ENCODE measurements at places on chromosomes 5 and 9.

- no peak for DNase-seq
Measured at GRCh38 chr9:12889402-12890106, 114.7 kb downstream of the LURAP1L start.

DNA sequence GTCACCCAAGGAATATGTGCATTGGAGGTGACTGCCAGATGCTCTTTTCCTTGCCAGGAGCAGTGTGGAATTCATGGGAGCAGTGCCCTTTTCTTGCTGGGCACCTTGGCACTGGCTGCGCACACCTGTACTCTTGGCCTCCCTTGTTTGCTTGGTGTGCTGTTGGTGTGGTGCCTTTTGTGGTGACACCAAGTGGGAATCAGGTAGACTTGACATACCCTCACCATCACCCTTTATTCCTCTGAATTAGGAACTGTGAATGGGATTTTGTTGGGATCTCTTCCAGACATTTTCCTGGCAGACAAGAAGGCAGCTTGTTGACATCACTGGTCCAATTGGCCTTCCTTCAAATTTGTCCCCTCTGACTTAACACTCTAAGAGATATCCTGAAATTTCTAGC is 82.3 kb downstream of the RAI14 start:
- no peak for DNase-seq

GRCh38 chr9:72401396-72401795 is 36.4 kb upstream of the ZFAND5 start:
- no peak for DNase-seq

DNA sequence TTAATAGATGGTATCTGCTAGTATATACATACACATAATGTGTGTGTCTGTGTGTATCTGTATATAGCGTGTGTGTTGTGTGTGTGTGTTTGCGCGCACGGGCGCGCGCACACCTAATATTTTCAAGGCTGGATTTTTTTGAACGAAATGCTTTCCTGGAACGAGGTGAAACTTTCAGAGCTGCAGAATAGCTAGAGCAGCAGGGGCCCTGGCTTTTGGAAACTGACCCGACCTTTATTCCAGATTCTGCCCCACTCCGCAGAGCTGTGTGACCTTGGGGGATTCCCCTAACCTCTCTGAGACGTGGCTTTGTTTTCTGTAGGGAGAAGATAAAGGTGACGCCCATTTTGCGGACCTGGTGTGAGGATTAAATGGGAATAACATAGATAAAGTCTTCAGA is 757 bp downstream of the FXN start:
- DNase-seq, result no peak

DNA sequence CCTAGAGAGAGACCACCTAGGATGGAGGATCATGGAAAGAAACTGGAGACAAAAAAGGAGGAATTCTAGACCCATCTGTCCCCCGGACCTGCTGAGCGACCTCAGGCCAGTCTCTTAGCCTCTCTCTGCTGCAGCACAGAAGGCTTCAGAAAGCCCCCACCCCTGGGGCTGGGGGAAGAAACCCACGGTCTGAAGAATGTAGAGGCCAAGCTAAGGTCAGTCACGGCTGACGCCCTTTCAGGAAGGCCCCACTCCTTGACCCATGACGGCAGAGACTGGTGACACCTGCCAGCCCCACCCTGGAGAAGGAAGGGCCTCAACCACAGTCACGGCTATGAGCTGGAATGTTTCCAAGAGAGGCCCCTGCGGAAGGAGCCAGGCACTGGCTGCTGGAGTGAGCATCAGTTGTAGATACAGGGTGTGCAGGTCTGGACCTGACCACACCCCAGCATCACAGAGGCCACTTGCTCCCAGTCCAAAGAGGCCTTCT is 120.5 kb upstream of the BOD1 start:
- DNase-seq, result no peak

GRCh38 chr9:122001491-122002201 is 91.5 kb downstream of the TTLL11 start:
- peak; percentile 8 for DNase-seq

DNA sequence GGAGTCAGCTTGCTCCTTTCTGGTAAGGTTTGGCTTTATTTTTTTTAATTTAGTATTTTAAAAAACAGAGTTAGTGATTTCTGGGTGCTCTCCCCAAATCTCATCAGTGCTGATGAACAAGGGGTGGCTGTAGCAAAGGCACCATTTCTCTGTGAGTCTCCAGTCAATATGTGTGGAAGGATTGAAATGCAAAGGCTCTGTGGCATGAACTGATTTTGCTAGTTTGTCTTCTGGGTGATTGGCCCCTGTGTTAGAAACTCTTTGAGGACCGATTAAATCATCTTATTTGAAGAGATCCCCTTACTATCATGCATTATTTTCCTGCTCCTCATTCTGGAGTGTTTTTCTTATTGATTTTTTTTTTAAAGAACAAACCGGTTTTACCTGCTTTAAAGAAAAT is 596 bp downstream of the TEK start:
- DNase-seq, result no peak

- no peak for DNase-seq
Measured at GRCh38 chr5:142281008-142281367, 43.8 kb downstream of the SPRY4 start.

- peak; percentile 62 for DNase-seq
Measured at GRCh38 chr9:5442400-5443011, 4.8 kb upstream of the PLGRKT start.

GRCh38 chr9:136669791-136670464 is 7.2 kb downstream of the EGFL7 start:
- DNase-seq, result no peak

DNA sequence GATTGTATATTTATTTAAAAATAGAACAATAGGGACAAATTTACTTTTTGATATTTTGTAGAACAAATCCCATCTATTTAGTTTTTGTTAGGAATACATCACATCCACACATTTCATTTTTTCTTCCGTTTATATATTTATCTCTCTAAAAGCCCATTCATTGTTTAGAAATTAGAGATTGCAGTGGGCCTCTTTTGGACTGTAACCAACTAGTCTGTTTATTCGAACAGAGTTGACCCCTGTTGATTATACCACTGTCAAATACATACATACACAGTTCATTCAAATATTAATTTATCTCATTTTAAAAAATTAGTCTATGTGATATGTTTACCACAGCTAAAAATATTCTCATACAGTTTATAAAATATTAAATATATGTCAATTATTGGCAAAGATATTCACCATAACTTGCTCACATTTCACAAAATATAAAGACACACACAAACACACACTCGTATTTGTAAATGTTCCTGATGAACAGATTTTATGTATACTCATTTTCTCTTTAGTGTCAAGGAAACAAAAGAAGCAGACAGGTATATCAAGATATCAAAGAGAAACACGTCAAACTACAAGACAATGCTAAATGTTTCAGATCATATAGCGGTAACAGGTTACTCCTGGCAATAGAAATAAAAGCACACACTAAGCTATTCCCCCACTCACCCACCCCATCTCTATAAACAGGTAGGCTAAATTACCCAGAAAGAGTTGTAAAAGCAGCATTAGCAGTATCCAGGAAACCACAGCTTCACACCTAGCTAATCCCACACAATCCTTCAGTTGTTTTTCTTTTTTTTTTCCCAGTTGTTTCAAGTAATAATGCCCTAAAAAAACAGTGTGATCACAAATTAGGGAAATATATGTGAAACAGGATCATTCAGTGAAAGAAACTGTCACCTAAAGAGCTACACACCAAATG is 283.9 kb downstream of the ADAMTS6 start:
- DNase-seq, result no peak

DNA sequence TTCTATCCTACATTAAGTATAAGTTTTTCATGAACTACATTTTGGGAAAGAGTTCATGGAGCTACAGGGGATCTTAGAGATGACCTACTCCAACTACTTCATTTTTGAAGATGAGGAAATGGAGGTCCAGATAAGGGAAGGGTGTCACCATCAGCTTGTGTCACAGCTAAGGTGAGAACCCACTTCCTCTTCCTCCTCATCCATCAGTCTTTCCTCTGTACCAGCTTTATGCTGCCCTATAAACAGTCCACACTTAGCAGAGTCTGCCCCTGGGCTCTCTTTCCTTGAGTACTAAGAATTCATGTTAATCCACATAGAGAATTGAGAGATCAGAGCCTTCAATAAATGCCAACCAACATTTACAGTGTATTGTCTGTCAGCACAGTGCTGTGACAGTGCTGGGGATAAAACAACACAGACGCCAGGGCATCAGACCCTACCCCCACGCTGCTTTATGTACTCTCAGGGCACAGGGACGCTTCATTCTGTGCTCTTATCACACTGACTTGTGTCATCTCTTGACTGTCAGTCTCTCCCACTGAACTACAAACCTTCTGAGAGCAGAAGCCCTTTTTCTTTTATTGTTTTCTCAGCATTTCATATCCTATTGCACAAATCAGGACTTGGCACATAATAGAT is 22.1 kb downstream of the ADRB2 start:
- DNase-seq, result no peak

- DNase-seq, result no peak
Measured at GRCh38 chr5:87231037-87231808, 36.5 kb upstream of the RASA1 start.

GRCh38 chr5:38790891-38791290 is 54.9 kb upstream of the OSMR start:
- DNase-seq, result no peak

DNA sequence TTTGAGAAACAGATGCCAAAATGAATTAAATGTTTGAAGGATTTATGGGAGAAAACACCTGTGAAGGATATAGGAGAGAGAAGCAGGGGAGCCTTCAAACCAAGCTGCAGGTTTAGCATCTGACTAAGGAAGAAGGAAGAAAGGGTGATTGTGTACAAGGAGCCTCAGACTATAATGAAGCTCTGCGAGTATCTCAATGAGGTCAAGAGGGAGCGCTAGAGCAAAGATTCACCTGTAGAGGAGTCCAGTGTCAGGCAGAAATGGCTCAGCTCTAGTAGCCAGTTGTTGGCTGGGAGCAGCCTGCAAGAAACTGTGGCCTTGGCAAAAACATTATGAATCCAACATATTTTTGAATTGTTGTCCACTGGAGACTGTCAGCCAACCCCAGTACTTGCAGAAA is 20.0 kb upstream of the GHR start:
- no peak for DNase-seq

- no peak for DNase-seq
Measured at GRCh38 chr5:154162539-154163151, 27.9 kb upstream of the GALNT10 start.

- no peak for DNase-seq
Measured at GRCh38 chr5:172429201-172429940, 25.0 kb downstream of the SH3PXD2B start.

GRCh38 chr5:173268750-173269432 is 33.9 kb upstream of the NKX2-5 start:
- DNase-seq, result no peak

GRCh38 chr9:126397056-126397455 is 70.4 kb downstream of the MVB12B start:
- no peak for DNase-seq

GRCh38 chr5:35133186-35133585 is 85.4 kb upstream of the AGXT2 start:
- DNase-seq, result no peak

DNA sequence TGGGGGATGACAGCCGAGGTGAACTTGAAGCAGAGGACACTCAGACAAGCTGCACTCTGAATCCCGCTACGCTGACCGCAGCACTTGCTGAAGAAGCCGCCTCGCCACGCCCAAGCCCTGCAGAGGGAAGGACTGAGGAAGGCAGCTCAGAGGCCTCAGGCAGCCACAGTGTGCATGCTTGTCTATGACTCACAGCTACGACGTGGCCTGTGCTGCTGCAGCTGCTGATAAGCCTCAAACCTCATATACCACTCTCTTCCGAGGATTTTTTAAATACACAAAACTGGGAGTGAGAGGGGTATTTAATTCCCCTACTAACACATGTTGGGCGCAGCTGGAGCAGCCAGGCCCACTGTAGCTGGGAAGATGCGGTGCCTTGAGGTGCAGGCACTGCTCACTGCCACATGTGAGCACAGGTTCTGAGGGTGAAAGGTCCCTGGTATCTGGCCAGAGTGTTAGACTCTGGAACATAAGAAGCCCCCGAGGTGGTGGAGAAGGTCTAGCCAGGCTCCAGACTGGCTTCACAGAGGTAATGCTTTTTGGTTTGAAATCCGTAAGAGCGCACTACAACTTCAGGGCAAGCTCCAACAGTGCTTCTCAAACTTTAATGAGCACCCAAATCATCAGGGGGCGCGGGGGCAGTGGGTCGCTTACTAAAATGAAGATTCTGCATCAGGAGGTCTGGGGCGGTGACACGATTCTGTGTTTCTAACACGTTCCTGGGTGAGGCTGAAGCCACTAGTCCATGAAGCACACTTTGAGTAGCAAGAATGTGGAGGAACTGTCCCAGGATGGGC is 196.8 kb downstream of the AUH start:
- DNase-seq, result no peak

DNA sequence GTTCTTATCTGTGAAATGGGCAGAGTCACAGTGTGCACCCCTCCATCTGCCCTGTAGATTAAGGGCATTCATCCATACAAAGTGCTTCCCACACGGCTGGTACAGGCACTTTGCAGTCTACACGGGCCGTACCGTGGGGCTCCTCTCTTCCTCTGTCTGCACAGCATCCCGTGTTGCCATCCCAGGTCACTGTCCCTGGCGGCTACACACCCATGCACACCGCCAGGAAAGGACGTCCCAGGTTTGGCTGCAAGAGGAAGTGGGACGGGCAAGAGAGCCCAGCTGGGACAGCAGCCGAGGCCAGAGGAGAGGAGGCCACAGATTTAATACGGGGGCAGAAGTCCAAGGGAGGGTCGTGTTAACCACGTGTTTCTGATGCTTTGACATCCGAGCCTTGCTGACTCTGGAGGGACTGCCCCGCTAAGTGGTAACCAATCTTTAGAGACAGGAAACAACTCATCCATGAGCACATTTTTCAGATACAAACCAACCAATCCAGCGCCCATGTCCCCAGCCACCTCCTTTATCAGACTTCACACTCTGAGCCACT is 120.0 kb downstream of the ZNF354C start:
- no peak for DNase-seq

- DNase-seq, result no peak
Measured at GRCh38 chr9:21585756-21586752, 103.9 kb upstream of the IFNE start.

DNA sequence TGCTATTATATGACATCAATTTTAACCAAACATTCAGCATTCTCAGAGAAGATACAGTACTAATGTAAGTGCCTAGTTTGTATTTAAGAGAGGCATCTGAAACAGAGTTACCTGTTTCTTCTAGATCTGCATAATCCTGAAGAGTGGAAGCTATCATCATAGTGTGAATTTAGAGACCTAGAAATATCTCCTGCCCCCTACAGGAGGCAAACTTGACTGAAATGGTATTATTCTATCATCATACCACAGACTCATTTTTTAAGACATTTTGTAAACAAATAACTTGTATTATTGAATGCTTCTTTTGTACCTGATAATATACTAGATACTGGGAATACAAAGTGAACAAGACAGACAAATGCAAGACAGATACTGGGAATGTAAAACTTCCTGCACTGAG is 216.8 kb upstream of the RPS23 start:
- DNase-seq, result no peak

- no peak for DNase-seq
Measured at GRCh38 chr9:18350036-18350435, 123.9 kb upstream of the ADAMTSL1 start.

DNA sequence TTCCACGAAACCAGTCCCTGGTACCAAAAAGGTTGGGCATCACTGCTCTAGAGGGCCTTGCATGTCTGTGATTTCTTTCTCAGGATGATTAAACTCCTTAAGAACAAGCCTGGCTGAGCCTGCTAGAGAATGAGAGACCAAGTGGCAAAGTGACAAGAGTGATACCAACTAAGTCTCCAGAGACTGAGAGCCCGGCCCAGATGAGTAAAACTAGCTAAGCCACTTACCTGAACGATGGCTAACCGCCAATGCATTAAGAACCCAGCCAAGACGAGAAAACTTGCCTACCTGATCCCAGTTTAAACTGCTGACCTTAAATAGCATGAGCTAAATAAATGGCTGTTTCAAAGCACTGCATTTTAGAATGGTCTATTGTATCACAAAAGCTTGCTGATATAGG is 5.6 kb upstream of the CCDC152 start:
- no peak for DNase-seq

All from NCI-H1092 treated with DMSO at 0.1 percent for 48 hours (cell line).